ENCODE measurements at places on chromosomes 4 and X. TPM values are rescaled to one million over a fixed set of nuclear protein-coding genes. Genes with fewer than 3 reads are reported as not detected.

Gene GASK1B
- not detected for total RNA-seq

Gene POF1B
- not detected for total RNA-seq

Gene TEX13B
- not detected for total RNA-seq

Gene PTPN13
- total RNA-seq: 0.37 TPM

Gene APBB2
- 13.6 TPM for total RNA-seq

Data from activated CD8-positive, alpha-beta memory T cell treated with anti-CD3 and anti-CD28 coated beads, Interleukin-2, amount 10 ng/mL, durations not matched to agents 7 days and 5 days (primary cell).